RWPE1 (cell line): ENCODE measurements at places on chromosomes 1 and 21.

GRCh38 chr1:231364192-231364591 lies 26.1 kb downstream of the SPRTN start:
- DNase-seq, result no peak

GRCh38 chr1:89363196-89363595 lies 663 bp upstream of the GBP6 start:
- no peak for DNase-seq

DNA sequence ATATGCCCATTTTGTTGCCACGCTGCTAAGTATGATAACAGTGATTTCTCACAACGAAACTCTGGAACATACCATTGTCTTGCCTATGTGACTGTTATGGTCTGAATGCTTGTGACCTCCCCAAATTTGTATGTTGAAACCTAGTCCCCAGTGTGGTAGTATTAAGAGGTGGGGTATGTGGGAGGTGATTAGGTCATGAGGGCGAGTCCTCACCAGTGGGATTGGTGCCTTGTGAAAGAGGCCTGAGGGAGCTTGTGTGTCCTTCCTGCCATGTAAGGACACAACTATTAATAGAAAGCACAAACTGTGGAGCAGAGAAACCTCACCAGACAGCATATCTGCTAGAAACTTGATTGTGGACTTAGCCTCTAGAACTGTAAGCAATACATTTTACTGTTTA lies 84.6 kb downstream of the SELENOF start:
- DNase-seq, result no peak

- no peak for DNase-seq
Observed at GRCh38 chr1:226125831-226126230, 60.7 kb downstream of the ACBD3 start.

- peak; percentile 74 for DNase-seq
Observed at GRCh38 chr1:209368864-209369598, 214.5 kb upstream of the CAMK1G start.

DNA sequence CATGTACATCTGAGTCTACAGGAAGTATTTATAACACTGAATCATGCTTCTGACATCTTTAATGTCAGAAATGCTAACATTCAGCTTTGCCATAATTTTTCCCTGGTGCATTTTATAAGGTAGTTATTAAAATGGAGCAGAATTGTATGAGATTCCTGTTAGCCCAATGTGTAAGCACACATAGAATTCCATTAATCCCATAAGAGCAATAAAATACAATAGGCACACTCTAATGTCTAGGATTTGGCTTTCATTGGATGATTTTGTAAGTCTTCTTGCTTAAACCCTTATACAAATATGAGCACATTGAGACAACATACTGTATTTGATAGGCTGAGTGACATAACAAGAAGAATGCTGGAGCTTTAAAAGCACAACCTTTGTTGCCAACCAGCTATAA lies 256.4 kb downstream of the HMCN1 start:
- no peak for DNase-seq
